ENCODE measurements at places on chromosomes 5 and 9. TPM values are rescaled to one million over a fixed set of nuclear protein-coding genes. Genes with fewer than 3 reads are reported as not detected.

NUTM2G gene
- total RNA-seq, result not detected

- peak overlapping the region; percentile 55 for H3K4me3 ChIP-seq
- DNase-seq, result no peak
- H3K36me3 ChIP-seq, result no peaks in the 10 kb centered on the region
- peaks cover 16% of the 10 kb centered on the region for H3K27me3 ChIP-seq
These were observed 590 bp downstream of the RASGRF2 start for GRCh38 chr5:80960531-80961375.

- H3K27ac ChIP-seq, result no peak overlapping the region
- H3K36me3 ChIP-seq, result no peaks in the 10 kb centered on the region
- H3K27me3 ChIP-seq, result no peaks in the 10 kb centered on the region
- no peaks in the 10 kb centered on the region for H3K4me1 ChIP-seq
- no peak overlapping the region for H3K4me3 ChIP-seq
These were observed 119.9 kb upstream of the EFNA5 start for GRCh38 chr5:107790671-107791070.

GRCh38 chr5:143086908-143087637, 316.4 kb downstream of the NR3C1 start:
- no peaks in the 10 kb centered on the region for H3K27me3 ChIP-seq
- H3K27ac ChIP-seq, result no peak overlapping the region
- no peaks in the 10 kb centered on the region for H3K36me3 ChIP-seq
- H3K4me1 ChIP-seq, result peaks cover 12% of the 10 kb centered on the region
- DNase-seq, result no peak

S1PR3 gene
- 33.0 TPM for total RNA-seq
